ENCODE measurements at places on chromosomes 12 and 14.

- DNase-seq = no peak
Measured at GRCh38 chr12:105409279-105409678, 78.8 kb downstream of the C12orf75 start.

DNA sequence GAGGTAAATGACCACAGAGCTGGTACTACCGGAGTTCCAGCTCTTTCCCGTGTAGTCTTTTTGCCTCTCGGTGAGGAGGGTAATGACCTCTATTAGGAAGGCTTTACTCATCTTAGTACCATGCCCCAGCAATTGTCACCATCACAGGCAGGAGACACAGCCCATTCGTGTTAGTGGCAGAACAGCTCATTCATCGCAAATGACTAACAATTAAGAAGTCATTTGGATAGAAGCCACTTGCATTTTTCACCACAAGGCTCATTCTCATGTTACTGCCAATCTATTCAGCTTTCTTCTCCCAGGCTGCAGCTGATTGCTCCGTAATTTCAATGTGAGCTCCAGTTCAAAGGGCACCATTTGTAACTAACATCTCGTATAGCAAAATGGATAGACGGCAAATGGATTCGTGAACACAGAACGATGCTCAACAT is 718.8 kb upstream of the TMEM132C start:
- DNase-seq = no peak

DNA sequence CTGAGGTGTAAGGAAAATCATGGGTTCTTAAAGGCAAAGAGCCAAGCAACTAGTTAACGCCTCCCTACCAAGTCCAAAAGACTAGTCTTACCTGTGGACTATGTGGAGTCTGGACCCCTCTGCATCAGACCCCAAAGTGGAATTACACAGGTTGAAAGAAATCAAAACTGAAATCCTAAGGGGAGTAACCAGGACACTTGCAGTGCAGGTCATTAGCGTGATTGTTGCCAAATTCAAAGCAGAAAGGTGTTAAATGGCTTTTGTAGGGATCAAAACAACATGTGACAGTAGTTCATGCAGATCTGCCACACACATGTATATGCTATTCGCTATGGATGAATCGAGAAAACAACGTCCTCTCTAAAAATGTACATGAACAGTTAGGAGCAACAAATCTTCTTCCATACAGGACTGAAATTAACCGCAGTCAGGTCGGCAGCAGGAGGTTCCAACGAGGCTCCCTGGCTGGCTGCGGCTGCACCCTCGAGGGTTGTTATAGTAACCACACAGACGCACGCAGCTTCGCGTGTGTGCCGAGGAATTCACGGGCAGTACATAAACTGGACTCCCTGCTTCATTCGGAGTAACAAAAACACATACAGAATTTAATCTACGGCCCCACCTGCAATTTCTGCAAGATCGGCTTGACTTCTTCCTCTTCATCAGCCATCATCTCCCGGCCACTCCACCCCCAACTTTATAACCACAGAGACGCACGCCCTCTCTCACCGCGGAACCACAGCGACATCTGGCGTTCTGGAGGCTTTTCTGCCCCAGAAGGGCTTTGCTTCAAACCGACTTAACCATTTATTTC is at the start of gene TTC5:
TTC5 (minus strand) TSS at position 687 of the 814 bp plus-strand sequence; CDS start at position 673, 14 bp downstream.
- DNase-seq = peak; percentile 83

DNA sequence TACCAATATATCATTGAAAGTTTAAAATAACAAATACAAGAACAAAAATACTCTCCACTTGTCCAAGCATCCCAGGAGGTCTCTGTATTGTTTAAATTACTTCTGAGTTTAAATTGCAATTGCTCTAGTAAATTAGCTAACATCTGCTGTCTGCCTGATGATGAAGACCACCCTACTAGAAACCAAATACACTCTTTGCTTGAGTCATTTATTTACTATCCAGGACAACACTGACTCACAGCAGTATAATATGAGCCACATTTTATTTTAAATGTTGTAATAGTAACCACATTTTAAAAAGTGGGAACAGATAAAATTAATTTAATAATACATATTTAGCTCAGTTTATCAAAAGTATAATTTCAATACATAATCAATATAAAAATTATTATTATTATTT is 62.9 kb upstream of the EEA1 start:
- no peak for DNase-seq

GRCh38 chr12:62689042-62689839 is 222.6 kb downstream of the MON2 start:
- no peak for DNase-seq

- DNase-seq = no peak
Measured at GRCh38 chr12:100987552-100988521, 193.3 kb downstream of the ANO4 start.

- DNase-seq = no peak
Measured at GRCh38 chr12:94057262-94058151, 90.9 kb upstream of the PLXNC1 start.

GRCh38 chr12:89225401-89225800 is 126.9 kb downstream of the DUSP6 start:
- peak; percentile 67 for DNase-seq

GRCh38 chr14:79989990-79990389 is 221.3 kb downstream of the DIO2 start:
- no peak for DNase-seq

DNA sequence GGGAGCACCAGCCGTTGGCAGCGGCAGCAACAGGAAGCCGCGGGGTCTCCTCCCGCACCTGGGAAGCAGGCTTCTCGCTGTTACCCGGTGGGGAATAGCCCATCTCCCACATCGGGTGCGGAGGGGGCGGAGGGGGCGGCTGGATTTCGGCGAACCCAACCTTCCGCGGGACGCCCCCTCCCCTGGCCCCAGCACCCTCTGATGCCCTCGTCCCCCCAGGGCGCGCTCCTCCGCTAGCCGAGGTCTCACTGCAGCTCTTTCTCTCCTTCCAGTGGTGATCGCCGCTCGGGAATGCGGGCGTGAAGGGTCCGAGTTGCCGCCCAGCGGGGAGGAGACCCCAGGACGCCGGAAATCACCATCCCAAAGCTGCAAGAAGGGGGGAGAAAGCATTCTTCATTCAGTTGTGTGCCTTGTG is 303 bp downstream of the SAMD4A start:
- DNase-seq = peak; percentile 5

DNA sequence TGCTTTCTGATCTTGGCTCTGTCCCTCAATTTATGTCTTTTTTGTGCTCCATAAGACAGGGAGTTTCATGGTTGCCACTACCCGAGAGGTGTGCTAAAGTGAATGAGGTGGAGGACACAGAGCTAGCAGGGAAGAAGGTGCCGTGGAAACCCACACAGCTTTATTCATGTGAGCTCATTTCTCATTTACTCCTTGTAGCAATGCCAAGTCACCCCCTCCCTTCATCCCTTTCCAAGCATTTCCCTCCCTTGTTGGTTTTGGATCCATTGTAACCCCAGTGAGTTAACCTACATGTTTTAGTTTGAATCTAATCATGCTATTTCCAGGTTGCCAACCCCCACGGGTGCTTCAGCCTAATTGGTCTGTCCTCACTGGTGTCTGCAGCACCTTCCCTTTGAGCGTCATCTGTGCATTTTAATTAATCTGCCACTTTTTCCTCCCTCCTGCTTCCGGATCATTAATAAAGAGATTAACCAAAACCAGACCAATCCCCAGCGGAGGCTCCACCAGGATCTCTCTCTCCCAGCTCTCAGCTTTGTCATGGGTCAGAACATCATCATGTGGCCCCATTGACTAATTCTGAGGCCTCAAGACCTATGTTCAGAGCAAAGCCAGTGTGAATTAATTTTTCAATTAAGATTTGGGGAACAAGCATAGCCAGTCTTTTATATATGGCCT is 56.2 kb downstream of the NTF3 start:
- no peak for DNase-seq

DNA sequence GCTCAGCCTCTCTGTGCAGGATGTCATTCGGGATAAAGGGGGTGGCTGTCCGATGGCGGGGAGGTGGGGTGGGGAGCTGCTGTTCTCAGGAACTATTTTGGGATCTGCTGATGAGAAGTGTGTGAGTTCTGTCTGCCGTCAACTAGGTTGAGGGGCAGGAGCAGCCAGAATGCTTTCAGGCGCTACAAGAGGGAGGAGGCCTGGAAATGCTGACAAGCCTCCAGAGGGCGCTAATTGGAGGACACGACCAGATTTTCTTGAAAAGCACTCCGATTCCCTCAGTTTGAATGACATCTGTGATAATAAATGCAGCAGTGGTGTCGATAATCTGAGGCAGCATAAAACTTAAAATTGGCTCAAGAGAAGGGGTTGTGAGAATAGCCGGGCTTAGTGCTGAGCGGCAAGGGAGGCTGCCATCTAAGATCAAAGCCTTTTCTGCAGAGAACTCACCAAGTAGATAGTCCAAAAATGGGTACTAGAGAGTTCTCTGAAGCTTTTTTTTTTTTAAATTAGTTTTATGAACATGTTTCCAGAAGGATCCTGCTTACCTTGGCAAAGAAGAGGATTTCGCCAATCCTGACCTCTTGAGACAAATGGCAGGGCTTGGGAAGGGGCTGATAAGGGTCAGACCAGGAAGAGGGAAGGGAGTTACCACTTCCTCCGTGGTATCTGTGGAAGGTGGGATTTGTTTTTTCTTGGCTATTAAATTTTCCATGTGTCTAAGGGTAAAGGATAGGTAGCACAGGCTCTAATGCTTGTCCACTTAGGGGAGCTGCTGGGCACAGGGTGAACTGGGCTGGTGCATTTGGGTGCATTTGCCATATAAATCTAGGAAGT is 94.4 kb downstream of the CRACR2A start:
- DNase-seq = peak; percentile 4

DNA sequence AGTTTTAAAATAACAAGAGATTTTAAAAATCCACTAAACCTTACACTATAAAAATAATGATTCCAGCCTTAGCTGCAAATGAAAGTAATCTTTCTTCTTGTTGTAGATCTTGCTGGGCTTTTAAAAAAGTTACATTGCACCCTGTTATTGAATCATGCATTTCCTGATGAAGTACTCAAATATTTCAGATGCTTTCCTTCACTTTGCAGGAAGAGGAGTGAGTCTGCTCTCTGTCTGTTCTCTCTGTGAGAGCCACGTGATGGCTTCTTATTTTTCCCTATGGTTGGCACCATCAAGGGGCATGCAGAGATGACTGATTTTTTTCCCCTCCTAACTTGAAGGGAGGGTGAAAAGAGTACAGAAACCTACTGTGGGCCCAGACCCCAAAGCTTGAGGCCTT is 262.7 kb downstream of the ATP23 start:
- no peak for DNase-seq

DNA sequence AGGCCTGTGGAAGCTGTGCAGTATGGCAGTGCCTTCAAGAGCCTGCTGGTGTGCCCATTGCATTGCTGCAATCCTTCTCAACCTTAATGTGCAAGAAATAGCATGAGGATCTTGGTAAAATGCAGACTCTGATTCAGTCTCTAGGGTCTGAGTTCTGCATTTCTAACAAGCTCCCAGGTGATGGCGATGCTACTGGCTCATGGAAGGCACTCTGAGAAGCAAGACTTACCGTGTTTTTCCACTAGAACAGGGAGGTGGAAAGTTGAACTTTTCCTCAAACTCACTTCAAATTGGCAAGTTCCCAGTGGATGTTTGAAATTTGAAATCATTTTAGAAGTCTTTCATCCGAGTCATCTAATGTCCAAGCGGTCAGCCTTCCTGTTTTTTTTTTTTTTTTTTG is 55.5 kb downstream of the MYRFL start:
- no peak for DNase-seq

- DNase-seq = no peak
Measured at GRCh38 chr12:108063192-108063591, 65.9 kb upstream of the WSCD2 start.

DNA sequence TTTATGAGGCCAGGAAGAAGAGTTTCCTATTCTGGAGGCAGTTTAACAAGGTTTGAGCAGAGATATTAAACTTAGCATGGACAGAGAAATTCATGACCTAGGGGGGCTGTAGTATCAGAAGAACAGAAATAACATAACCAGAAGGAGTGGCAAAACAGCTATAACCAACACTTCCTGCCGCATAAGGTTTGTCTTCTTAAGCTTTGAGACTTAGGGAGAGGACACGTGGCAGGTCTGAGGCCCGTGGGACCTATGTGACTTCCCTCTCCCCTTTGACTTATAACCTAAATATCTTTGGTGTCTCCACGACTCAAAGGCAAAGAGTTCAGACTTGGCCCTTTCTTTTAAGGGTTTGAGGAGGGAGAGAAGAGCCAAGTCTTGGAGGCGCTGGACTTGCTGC is 119.1 kb upstream of the PZP start:
- DNase-seq = no peak

DNA sequence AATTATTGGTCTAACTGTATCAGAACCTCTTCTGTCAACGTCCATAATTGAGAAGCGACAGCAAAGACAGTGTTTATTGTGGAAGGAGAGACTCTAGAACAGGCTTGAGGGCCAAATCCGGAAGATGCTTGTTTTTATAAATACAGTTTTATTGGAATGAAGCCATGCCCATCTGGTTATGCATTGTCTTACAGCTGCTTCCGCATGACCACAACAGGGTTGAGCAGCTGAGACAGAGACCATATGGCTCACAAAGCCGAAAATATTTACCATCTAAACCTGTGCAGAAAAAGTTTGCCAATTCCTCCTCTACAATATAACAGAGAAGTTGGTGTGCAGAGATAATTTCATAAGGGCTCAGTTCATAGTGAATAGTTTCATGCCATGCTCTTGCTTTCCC is 24.5 kb downstream of the PRKAB1 start:
- no peak for DNase-seq

- DNase-seq = no peak
Measured at GRCh38 chr12:106801830-106802533, 27.5 kb downstream of the RIC8B start.

Data from CD4-positive, alpha-beta T cell treated with Interferon gamma for 1 hour (primary cell).